ENCODE measurements at places on chromosomes 6 and 20. TPM values are rescaled to one million over a fixed set of nuclear protein-coding genes. Genes with fewer than 3 reads are reported as not detected.

GRCh38 chr6:169171951-169172350 is 81.7 kb downstream of the THBS2 start:
- no peak for DNase-seq

GRCh38 chr6:101716810-101717209 is 323.3 kb downstream of the GRIK2 start:
- DNase-seq = no peak

DNA sequence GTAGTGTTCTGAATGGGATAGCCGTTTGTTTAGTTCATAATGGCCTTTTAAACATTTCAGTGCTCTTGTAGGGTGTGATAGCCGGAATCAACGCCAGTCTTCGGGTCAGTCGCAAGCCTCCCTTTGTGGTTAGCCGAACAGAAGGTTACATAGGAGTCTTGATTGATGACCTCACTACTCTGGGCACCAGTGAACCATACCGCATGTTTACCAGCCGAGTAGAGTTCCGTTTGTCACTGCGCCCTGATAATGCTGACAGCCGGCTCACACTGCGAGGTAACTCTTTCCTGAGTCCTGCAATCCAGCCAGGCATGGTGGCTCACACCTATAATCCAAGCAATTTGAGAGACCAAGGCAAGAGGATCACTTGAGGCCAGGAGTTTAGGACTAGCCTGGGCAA is 20.4 kb downstream of the MTO1 start:
- no peak for DNase-seq

DNA sequence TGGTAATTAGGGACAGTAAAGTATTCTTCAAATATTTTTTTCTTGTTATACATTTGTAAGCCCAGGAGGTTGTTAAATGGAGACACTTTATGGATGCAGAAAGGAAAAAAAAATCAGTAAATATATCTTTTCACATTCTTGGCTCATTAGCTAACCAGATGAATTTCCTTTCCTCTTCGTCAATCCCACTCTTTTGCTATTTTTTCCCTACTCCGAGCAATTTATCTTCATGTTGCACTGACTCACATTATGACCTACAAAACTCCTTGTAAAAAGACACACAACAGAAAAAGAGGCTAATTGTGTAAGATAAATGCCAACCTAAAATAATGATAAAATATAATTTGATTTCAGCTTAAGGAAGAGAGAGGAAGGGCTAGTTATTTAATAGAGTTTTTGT is 472.9 kb upstream of the ZNF337 start:
- DNase-seq = no peak

DNA sequence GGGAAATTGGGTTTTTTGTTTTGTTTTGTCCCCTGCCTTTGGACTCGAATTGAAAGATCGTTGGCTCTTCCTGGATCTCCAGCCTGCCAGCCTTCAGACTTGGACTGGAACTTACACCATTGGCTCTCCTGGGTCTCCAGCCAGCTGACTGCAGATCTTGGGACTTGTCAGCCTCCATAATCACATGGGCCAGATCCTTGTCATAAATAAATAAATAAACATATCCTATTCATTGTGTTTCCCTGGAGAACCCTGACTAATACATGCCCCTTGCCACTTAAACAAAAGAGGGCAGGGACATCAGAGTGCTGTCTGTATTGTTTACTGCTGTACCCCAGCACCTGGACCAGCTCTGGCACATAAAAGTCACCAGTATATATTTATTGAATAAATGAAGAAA is 101.5 kb downstream of the CAP2 start:
- DNase-seq = no peak

GRCh38 chr20:46364670-46365486 is 41.5 kb downstream of the ELMO2 start:
- DNase-seq = no peak

Gene LY6G5C
- total RNA-seq = 1.2 TPM

Gene GTSF1L
- total RNA-seq = not detected
